ENCODE measurements at places on chromosomes 16 and 17.

DNA sequence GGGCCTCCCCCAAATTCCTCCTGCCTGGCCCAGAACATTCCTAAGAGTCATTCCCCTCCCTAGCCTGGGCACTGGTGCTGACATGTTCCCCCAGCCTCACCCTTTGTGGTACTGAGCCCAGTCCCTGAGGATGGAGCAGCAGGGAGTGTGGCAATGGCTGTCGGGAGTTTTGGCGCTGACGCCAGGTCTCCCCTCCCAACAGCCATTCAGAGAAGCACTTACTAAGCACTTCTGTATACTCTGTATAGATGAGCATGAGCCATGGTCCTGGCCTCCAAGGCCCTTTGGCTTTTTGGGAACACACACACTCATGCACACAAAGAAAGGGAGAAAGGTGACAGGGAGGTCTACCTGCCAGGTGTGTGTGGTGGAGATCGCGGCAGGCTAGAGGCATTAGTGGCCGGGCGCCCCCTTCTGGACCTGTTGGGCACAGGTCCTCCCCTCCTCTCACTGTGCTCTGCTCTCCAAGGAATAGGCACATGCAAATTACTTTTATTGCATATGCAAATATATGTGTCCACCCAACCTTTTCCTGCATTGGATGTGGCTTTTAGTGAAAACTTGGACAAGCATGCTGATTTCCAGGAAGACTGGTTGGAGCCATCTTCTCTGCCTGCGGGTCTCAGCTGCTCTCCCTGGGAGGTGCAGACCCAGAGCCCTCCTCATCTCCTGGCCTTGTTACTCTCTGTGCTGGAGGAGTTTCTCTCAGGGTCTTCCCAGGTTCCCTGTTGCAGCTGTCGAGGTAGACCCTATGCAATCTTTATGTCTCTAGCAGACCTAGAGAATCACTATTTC is 17.4 kb upstream of the C17orf107 start:
- DNase-seq, result peak; percentile 42

DNA sequence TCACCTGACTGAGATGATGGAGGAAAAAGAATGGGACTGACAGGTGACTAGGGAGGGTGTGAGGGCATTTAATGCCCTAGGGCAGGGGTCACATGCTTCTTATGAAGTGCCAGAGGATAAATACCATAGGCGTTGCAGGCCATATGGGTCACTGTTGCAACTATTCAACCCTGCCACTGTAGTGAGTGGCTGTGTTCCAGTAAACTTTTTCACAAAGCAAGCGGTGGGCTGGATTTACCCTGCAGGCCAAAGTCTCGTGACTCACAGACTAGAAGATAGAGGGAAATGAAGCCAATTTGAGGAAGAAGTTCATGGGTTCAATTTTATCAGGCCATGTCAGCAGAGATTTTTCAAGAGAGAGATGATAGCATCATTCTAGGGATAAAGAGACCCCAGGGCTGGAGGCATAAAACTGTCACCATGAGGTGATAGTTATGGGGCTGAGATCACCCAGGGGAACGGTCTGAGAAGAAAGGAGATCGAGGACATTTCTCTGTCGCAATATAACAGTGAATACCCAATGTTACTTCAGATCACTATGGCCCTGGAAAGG is 8.6 kb downstream of the ARHGAP17 start:
- DNase-seq, result peak; percentile 51

- no peak for DNase-seq
Measured at GRCh38 chr16:52578829-52579498, 32.0 kb upstream of the TOX3 start.

DNA sequence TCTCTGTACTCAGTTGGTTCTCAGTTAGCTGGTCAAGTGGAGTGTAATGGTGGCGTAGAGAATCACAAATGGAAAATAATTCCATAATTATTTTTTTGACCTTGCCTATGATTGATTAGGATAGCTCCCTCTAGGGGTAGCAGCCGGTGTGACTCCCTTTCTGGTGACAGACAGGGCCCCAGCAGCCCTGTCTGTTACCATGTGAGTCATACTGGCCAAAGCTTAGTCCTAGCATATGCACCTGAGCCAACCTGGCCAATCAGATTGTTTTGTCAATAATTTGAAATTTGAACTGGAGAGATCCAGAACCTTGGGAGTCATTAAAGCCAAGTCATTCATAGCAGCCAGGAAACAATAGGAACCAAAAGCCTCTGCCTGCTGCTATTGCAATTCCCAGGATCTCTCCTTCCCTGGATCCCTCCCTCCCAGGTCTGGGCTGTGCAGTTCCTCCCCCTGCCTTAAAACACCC is 5.6 kb downstream of the PNPO start:
- peak; percentile 89 for DNase-seq

DNA sequence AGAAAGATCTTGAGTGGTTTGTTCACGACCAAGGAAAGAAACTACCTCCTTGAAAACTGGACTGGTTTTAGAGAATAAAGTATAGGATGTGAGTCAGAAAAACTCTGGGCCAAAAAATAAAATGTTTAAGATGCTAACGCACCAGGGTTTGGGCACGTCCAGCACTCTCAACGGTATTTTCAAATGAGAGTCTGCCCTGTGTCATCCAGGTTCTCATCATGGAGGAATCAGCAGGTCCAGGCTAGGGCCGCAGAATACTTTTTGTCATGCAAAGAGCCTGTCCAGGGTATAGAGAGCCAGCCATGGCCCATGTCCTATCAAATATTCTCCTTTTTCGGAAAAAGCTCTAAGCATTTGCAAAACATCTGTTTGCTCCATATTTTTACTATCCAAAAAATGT is 2.4 kb downstream of the NXN start:
- DNase-seq, result no peak

DNA sequence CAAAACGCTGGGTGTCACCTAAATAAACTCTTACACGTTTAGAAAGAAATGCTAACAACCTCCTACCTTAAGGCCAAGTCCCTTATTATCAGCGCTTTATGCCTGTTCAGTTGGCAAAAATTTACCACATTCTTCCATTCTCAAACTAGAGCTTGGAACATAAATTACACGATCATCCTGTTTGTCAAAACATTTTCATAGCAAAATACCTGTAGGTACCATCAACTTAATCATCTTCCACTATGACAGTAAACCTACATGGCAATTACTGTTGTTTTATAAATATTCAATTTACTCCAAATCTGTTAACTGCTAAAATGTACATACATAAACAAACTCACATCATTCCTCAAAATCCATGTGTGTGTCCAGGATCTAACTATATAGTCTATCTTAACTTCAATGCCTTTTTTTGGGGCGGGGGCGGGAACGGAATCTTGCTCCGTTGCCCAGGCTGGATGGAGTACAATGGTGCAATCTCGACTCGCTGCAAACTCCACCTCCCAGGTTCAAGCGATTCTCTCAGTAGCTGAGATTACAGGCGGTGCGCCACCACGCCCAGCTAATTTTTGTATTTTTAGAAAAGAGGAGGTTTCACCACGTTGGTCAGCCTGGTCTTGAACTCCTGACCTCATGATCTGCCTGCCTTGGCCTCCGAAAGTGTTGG is 4.4 kb downstream of the RPL23 start:
- no peak for DNase-seq

DNA sequence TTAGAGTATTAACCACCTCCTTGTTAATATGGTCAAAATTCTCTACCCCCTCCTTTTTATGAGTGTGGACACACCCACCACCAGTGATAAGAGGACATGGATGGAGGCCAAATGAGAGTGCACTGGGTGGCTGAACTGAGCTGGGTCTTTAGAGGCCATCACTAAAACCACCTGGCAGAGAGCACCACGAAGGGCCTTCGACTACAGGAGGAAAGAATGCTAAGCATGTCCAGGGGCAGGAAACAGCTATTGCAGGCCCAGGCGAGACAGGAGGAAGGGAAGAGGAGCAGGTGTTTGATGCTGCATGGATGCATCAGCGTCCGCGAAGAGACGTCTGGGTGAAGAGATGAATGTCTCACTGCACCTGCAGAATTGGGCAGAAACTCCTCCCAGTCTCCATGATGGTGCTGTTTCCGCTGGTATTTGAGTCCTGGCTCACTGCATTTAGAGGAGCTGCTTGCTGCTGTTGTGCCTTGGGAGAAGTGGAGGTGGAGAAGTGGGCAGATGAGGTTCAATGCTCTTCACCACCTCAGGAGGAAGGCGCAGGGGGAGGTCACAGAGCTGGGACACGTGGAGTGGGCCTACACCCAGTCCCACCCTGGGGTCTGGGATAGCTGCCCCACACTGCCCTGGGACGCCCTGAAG is 33.2 kb downstream of the SPHK1 start:
- no peak for DNase-seq

GRCh38 chr16:84240455-84240854 is 643 bp upstream of the KCNG4 start:
- no peak for DNase-seq

- DNase-seq, result no peak
Measured at GRCh38 chr16:10180042-10180770, 2.0 kb downstream of the GRIN2A start.

DNA sequence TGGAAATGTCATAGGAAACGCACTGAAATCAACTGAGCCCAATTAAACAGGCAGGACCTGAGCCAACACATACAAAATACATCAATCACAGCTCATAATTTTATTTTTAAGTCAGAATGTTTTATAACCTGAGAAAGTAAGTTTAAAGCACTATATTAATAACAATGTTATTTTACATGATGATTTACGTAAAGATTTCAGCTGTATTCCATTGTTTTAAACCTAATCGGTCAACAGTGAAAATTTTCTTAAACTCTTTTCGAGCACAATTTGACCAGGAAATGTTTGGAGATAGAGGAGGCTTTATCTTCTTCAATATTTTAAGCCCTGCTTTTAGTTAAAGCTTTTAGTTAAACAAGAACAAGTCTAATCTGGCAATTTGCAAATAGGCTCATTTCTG is 201.8 kb upstream of the TOX3 start:
- DNase-seq, result no peak

- no peak for DNase-seq
Measured at GRCh38 chr16:17101646-17102045, 369.1 kb downstream of the XYLT1 start.

DNA sequence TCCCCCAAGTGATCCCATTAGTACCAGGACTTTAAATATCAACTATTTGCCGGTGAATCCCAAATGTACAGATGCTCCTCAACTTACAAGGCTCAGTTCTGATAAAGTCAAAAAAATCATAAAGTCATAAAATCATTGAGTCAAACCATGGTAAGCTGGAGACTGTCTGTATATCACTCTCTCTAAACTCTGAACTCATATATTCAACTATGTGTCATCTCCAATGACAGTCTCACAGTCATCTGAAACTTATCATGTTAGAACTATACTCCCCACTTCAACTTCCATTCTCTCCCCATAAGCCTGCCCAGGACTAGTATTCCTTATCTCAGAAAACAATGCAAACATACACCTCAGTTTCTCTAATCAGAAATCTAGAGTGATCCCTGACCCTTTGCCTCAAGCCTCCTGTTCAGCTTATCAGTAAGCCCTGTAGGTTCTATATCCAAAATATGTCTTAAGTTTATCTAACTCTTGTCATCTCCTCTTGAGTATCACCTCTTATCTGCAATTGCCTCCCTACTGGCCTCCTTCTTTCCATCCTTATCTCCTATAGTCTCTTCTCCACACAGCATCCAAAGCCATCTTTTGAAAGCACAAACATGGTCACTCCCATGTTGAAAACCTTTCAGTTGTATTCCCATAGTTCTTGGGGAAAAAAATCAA is 55.0 kb downstream of the SSH2 start:
- DNase-seq, result no peak

DNA sequence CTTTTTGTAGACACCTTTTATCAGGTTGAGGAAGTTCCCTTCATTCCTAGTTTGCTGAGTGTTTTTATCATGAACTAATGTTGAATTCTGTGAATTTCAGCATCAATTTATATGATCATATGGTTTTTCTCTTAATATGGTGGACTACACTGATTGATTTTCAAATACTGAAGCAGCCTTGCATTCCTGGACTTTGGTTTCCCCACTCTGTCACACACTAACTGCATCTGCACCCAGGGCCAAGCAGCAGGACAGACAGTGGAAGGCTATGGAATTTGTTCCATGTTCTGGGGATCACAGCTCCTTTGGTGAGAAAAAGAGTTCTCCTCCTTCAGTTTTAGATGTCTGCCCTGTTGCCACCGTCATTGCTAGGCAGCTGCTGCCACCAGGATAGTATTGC is 7.8 kb downstream of the TERF2 start:
- DNase-seq, result no peak

DNA sequence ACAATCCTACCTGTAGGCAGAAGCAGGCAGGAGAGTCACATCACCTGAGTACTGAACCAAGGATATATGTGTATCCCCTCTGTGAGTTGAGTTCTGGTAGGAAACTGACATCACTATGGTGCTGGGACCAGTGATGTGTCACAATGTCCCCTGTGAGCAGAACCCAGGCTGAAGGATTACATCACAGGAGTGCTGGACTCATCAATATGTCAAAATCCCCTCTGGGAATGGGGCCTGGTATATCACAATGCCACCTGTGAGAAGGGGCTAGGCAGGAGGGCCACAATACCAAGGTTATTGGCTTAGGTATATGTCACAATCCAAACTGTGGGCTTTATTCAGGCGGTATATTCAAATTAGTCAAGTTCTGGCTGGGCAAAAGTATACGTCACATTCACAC is 2098.3 kb downstream of the TP53TG3F start:
- DNase-seq, result no peak

GRCh38 chr16:69520800-69521602 is 44.8 kb upstream of the NFAT5 start:
- no peak for DNase-seq

GRCh38 chr17:81034168-81034777 is 678 bp upstream of the BAIAP2 start:
- DNase-seq, result no peak

- no peak for DNase-seq
Measured at GRCh38 chr16:4376893-4377572, 5.4 kb downstream of the VASN start.

DNA sequence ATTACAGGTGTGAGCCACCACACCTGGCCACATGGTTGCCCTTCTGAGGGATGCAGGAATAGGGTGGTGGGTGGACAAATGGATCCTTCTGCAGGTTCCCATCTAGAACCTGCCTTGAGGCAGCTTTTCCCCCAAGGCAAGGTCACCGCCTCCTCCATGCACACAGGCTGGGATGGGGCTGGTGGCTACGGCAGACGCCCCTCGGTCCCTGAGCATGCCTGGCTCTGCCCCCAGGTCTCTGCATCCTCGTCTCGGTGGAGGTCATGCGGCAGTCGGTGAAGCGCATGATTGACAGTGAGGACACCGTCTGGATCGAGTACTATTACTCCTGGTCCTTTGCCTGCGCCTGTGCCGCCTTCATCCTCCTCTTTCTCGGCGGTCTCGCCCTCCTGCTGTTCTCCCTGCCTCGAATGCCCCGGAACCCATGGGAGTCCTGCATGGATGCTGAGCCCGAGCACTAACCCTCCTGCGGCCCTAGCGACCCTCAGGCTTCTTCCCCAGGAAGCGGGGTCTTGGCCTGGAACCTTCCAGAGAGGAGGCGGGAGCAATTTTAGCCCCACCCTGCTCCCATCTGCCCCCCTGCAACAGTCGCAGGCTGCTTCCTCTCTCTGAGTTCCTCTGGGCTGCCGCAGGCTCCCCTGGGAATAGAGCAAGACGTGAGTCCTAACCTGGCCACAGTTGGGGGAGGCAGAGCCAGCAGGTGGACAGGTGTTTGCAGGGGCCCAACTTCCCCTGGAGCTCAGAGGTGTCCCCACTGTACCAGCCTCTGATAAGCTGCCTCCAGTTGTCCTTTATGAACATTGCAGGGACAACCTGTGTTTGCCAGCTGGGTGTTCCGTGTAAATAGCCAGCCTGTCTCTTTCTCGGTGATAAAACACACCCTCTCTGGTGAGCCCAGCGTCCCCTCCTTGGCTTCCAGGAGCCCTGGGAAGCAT is 11.7 kb downstream of the CACNG1 start:
- no peak for DNase-seq

GRCh38 chr16:10961231-10961630 is 16.9 kb downstream of the CLEC16A start:
- peak; percentile 92 for DNase-seq
